Activated naive CD8-positive, alpha-beta T cell treated with anti-CD3 and anti-CD28 coated beads, Interleukin-2, amount 50 U/mL, for 24 hours (primary cell): ENCODE measurements at places on chromosomes 3 and 15.

DNA sequence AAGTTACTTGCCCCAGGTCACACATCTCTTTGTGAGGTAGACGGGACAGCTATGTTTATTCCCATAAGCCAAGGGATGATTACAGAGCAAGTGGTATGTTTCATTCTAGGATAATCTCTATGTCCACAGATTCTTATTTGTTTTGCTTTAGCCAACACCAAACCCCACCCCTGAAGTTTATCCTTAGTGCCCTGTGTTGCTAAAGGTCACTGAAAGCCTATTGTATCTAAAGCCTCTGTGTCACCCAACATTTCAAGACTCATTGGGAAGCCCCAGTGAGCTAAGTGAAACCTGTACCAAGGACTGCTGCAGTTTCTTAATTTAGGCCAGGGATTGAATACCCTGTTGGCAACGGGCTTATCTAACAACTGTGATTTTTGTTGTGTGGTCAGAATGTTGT is 135.6 kb downstream of the ADAMTS9 start:
- DNase-seq, result no peak

DNA sequence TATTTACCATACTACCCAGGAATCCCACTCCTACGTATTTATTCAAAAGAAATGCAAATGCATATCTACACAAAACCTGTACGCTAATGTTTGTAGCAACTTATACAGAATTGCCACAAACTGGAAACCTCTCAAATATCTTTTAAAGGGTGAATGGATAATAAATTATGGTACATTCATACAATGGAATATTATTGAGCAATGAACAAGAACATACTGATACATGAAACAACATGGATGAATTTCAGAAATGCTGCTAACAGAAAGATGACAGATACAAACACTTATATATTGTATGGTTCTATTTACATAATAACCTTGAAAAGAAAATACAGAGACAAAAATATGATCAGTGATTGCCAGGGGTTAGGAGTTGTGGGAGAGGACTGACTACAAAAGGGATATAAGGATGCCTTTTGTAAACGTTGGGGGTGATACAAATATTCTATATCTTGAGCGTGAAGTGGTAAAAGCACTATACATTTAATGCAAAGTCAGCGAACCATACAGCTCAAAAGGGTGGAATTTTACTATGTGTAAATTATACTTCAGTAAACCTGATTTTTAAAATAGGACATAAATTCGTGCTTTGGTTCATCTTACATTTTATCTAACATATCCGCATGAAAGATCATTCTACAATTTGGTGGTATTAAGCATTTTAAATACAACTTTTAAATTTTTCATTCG is 55.0 kb upstream of the FOXB1 start:
- no peak for DNase-seq

GRCh38 chr3:34292605-34293300 is 494.3 kb downstream of the PDCD6IP start:
- DNase-seq, result no peak

DNA sequence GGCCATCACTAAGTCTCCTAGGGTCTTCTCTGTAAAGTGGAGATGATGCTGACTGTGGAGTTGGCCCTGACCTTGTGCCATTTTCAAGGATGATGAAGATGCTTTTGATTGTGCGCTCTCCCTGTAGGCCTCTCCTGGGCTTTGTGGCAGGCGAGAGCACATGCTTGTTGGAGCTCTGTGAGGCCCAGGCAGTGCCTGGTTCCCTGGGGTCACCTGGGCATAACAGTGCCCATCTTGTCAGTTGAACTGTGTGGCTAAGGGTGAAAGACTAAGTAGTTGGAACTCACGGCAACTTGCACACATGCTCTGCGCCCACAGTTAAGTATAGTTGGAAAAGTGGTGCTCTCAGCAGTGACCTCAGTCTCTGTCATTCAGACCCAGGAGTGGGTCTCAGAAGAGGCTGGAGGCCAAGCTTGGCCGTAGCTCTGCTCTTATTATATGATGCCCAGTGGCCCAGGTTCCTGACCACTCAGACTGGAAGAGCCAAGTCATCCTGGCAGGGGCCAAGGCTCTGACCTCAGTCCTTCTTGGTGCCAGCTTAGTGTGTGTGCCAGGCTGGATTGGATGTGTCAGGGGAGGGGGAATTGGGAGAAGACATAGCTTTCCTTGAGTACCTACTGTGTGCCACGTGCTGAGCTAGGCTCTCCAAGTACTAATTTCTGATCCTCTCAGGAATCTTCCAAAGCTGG is 154.6 kb downstream of the EEFSEC start:
- DNase-seq, result no peak

- no peak for DNase-seq
These were observed 4.8 kb downstream of the RASGRP1 start for GRCh38 chr15:38559636-38560307.

DNA sequence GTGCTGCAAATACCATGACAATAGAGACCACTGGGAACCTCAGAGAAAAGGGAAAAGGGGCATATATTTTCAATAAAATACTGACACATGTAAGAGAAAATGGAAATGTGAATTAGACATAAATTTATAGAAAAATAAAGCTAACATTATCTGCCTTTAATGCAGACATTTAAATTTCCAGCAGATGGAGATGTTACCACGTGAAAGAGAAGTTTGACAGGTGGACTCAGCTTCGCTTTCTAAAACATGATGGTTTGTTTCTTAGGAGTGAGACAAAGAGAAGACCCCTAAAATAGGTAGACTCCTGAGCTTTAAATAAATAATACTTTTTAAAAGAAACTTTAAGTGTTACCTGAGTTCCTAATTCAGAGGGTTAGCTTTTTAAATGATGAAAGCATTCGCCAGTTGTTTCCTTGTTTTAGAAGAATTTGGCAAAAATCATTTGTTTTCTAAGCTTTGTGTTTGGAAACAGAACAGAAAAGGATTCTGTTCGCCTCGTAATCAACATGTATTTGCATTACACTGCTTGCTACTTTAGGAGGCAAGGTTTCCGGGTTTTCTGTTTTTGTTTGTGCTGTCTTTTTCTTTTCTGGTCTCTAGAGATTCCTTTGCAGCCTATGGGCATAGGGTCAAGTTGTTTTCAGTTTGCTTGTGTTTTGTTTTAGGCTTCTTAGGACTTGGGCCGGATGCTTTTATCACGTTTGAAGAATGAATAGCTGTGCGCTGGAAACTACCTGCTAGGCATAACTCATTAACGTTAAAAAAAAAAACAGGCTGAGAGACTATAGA is 271.4 kb downstream of the THSD4 start:
- no peak for DNase-seq

GRCh38 chr15:45646220-45646619 is 11.4 kb downstream of the SQOR start:
- no peak for DNase-seq

DNA sequence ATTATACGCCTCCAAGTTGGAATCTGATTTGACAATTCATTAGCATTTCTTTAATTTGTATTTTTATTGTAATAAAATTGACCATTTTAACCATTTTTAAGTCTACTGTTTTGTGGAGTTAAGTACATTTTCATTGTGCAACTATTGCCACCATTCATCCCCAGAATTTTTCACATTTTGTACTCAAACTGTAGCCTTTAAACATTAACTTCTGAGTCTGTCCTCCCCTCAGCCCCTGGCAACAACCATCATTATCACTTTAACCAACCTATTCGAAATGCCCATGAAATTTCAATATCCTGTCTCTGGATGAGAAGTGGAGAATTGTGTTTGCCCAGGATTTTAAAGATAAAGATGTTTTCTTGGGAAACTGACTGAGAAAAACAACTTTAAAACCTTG is 27.7 kb downstream of the IL1RAP start:
- no peak for DNase-seq

GRCh38 chr15:48719668-48720067 is 74.2 kb upstream of the FBN1 start:
- DNase-seq, result peak; percentile 3

- DNase-seq, result no peak
These were observed 4.6 kb downstream of the SNUPN start for GRCh38 chr15:75620841-75621391.

- DNase-seq, result no peak
These were observed 452.8 kb downstream of the NAALADL2 start for GRCh38 chr3:175311946-175312345.

DNA sequence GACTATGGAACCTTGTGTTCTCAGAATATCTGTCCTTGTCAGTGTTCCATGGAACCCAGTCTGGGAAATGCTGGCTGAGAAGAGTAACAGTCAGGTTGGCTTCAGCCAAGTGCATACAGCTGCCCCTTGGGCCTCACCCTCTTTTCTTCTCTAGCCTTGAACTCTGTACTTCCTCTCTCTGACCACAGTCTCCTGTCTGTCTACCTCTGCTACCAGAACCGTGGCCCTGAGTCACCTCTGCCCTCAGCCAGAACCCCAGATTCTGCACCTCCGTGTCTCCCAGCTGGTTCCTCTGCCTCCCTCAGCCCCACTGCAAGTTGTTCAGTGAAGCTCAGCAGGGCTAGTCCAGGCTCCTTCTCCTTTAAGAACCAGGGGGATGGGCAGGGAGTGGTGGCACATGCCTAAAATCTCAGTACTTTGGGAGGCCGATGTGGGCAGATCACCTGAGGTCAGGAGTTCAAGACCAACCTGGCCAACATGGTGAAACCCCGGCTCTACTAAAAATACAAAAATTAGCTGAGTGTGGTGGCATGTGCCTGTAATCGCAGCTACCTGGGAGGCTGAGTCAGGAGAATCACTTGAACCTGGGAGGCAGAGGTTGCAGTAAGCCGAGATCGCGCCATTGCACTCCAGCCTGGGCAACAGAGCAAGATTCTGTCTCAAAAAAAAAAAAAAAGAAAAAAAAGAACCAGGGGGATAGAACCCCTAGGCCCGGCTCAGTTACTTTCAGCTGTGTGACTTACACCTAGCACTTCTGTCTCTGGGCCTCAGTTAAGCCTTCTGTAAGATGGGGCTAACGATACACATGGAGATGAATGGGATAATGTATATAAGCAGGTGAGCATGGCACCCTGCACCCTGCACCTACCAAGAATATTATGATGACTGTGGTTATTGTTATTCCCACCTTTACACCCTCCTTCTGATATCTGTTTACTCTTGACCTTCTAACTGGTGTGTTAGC is 24.3 kb upstream of the TATDN2 start:
- DNase-seq, result peak; percentile 41

DNA sequence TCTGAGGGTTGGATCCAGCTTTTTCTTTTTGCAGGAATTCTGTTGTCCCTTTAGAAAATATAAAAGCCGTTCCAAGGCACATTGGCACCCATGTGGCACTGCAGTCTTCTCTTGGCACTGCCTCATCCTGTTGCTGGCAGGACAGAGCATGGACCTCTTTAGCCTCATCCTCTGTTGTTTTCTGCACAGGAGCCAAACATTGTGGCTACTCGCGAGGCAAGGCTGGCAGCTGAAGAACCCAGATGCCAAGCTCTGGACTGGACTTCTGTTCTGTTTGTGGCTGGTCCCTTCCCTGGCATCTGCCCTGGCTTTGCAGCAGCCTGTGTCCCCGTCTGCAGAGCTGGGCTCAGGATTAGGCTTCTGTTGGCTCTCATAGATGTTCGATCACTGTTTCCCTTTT is 224.7 kb upstream of the TBC1D5 start:
- no peak for DNase-seq

DNA sequence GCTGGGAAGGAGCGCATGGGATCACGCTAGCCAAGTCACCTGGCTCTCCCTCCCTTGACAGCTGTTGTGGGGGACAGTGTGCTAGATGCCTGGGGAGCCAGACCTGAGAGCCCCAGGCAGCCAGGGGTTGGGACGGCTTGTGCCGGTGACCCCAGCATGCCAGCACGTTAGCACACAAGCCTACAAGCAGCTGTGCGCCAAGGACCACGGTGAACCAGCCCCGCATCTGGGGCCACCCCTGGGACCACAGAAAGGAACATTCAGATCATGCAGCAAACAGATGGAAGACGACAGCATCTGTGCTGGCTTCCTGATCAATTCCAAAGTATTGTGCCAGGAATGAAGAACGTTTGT is 64.8 kb downstream of the NTRK3 start:
- no peak for DNase-seq

GRCh38 chr15:79090487-79091203 is at the start of gene RASGRF1:
RASGRF1 (minus strand) TSS chr15:79090780; CDS start chr15:79090498, 282 bp downstream.
- DNase-seq, result no peak

GRCh38 chr3:97895216-97895615 is 73.4 kb downstream of the CRYBG3 start:
- no peak for DNase-seq

- peak; percentile 24 for DNase-seq
These were observed 489 bp downstream of the HDGFL3 start for GRCh38 chr15:83207009-83207659.

DNA sequence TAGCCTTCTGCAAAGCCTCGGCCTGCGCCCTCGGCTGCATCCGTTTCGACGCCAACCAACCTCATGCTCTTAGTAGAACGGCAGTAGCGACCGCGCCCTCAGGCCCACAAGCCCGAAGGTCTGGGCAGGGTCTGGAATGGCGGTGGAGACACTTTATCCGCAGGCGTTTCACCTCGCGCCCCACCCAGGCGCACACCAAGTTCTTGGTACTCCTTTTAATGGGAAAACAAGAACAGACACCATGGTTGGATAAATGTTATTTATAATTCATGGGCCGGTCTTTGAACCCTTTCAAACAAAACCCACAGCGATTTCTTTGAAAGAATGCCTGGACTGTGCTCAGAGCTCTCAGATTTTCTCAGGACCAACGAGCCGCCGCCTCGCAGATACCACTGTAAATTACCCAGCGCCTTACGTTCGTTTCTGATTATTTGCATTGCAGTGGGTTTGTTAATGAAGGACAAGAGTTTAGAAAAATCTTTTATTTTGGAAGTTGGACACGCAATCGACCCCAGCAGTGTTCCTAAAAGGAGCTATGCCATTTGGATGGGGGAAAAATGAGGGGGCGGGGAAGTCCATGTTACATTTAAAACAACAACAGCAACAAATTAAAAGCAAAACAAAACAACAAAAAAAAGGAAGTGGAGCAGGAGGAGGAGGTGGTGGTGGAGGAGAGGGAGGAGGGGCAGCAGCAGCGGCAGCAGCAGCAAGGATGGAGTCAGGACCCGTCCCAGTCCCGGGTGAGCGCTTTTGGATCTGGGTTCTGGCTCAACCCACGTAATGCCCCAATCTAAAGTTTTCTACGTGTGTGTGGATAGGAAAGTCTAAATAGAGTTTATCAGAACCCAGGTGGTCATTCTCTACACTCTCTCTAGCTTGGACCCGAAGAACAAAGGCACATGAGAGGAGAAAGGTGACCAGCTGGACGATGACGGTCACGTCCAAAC is 993 bp upstream of the ISL2 start:
- DNase-seq, result no peak

DNA sequence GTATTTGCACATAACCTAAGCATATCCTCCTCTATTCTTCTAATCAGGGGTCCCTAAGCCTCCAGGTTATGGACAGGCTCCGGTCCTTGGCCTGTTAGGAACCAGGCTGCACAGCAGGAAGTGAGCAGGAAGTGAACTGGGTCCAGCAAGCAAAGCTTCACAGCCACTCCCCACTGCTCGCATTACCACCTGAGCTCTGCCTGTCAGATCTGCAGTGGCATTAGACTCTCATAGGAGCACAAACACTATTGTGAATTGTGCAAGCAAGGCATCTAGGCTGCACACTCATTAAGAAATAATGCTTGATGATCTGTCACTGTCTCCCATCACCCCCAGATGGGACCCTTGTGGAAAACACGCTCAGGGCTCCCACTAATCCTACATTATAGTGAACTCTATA is 9.8 kb downstream of the MSL2 start:
- no peak for DNase-seq
